Testis (tissue), 5 donors: ENCODE measurements at places on chromosomes 7 and 10.

- DNase-seq = no peak
Measured at GRCh38 chr10:35005868-35006267, 84.3 kb downstream of the CUL2 start.

GRCh38 chr7:18572154-18572553 is 76.6 kb downstream of the HDAC9 start:
- DNase-seq = no peak

DNA sequence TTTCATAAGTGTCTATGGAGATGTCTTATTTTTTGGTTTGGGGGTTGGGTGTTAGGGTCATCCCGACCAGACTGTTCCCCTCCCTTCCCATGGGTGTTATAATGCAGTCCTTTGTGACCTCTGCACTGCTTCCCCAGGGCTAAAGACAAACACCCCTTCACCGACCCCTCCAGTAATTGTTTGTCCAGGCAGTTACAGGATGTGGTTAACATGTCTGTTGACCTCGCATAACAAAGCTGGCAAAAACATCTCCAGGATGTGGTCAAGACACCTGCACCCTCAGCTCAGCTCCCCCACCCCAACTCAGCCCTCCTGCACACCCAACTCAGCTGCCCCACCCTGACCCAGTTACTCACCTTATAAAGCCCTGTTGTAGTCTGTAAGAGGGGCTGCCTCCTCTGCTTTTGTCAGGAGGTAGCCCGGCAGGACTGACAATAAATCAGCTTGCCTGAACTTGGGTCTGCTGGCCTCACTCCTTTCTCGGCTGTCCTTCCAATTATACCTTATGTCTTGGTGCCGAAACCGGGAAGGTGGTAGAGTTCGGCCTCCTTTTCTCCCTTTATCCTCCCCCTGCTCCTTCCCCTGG is 102.2 kb downstream of the ZNF92 start:
- no peak for DNase-seq

GRCh38 chr7:2647594-2648172 is 15.9 kb downstream of the TTYH3 start:
- no peak for DNase-seq

DNA sequence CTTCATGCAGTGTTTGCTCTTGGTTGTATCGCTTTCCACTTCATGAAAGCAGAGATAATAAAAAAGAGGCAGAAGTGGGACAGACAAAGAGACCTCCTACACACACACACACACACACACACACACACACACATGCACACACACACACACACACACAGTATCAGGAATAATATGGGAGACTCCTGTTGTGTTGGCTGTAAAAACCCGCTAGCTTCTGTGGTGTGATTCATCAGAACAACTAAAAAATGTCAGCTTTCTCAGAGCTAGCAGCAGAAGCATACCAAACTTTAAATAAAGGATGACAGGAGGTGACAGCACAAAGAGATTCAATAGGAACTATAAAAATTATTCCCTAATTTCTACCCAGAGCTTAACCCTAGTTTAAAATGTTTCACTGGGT is 148.2 kb upstream of the LRRTM3 start:
- DNase-seq = no peak

- no peak for DNase-seq
Measured at GRCh38 chr10:48707472-48707871, 22.8 kb downstream of the WDFY4 start.

DNA sequence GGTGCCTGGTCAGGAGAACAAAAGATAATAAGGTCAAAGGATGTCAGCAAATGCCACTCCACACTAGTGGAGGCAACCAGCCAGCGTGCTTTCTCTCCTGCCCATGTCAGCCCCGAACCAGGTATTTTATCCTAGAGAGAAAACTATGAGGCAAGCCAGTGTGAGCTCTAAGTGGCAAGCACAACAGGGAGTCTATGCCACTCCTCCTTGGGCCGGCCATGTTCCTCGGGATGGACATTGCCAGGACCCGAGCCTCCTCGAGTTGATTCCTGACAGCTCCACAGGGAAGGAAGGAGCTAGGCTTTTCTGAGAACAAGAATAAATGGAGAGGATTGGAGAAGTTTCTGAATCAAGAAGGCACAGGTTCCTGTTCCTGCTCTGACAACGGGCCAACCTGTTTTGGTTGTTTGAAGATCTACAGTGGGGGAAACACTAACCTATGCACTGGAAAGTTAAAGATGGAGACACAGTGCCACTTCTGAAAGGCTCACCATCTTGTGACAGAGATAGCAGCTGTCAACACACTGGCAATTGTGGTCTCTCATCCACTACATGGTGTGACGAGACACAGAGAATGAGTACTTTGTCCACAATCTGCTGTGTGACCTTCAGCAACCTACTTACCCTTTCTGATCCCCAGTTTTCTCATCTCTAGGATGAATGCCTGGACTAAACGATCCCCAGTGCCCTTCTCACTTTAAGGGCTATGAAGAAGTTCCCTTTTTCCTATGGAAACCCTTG is 28.8 kb downstream of the ABLIM1 start:
- DNase-seq = no peak

DNA sequence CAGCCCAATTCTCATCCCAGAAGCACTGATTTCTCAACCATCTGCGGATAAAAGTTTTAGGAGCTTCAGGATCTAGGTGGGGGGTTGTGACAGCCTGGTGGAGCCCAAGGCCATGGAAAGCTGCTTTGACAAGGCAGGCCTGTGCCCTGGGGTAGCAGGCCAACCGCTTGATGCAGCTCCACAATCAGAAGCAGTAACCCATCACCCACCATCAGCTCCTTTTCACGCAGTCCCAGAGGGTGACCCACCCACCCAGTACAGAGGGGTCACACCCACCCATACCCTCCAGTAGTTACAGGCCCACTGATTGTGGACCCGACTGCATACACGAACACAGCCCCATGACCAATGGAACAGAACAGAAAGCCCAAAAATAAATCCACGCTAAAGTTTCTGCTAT is 253.9 kb downstream of the AHR start:
- DNase-seq = no peak

DNA sequence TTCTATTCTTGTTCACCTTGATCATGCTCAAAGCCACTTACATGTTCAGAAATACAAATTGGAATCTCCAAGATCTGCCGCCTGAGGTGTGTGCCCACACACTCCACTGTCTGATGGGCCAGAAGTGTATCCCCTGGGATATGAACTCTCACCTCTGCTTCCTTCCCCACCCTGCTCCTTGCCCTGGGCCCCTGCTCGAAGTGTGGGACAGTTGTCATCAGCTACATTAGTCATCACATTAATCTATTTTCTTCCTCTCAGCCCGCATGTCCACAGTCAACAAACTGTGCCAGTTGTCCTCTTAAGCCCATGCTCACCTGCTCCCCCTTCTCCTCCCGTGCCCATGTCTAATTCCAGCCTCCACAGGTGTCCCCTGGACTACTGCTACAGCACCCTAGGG is 154.7 kb downstream of the PTPN20 start:
- no peak for DNase-seq
